Kidney (tissue), 22 donors: ENCODE measurements at places on chromosomes 3 and 15. TPM values are rescaled to one million over a fixed set of nuclear protein-coding genes. Genes with fewer than 3 reads are reported as not detected.

Gene DAZL
- total RNA-seq = not detected

Gene CLRN1
- not detected for total RNA-seq

Gene CADPS
- 0.98 TPM for total RNA-seq

Gene TMEM207
- total RNA-seq = not detected

Gene CCDC9B
- total RNA-seq = 60.0 TPM

Gene UROC1
- not detected for total RNA-seq

Gene OIP5
- total RNA-seq = 0.94 TPM

- H3K4me1 ChIP-seq = peaks cover 3% of the 10 kb centered on the region
- H3K4me3 ChIP-seq = no peak overlapping the region
- no peak for DNase-seq
- H3K27me3 ChIP-seq = no peaks in the 10 kb centered on the region
Observed at GRCh38 chr15:69417581-69417980, 3.4 kb downstream of the KIF23 start.

DNA sequence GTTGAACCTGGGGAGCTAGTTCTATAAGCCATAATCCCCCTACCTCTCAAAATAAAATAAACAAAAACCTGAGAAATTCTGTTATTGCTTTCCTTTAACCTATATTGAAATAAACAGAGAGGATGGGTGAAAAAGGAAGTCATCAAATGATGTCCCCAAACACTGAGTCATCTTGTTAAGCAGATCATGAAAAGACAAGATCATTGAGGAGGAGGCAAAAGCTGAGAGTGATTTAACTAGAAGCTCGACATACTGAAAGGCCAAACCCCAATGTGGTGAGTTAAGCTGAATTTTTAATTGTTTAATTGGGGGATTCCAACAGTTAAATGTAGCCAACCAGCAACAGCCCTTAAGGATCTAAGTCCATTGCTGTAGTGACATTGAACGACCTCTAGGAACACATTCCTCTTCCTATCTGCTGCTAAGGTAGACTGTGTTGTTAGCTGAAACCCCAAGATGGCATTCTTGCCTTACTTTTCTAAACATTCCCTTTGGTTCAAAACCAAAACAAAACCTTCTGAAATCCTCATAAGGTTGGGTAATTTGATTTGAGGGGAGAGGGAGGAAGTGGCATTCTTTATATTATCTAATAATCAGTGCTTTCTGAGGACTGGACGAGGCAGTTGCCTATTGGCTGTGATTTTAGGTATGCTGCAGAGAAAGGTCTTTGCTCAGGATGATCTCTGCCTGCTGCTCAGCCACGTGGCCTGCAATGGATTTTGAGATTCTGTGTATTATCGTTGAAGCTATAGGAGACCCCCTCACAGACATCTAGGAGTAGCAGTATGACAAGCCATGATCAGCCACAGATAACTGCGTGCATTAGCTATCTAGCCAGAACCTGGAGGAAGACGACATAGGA is 62.7 kb upstream of the BNIP2 start:
- no peaks in the 10 kb centered on the region for H3K4me1 ChIP-seq
- no peak overlapping the region for H3K27ac ChIP-seq
- DNase-seq = no peak
- H3K27me3 ChIP-seq = no peaks in the 10 kb centered on the region

- H3K27ac ChIP-seq = no peak overlapping the region
- DNase-seq = no peak
- no peaks in the 10 kb centered on the region for H3K4me1 ChIP-seq
- H3K27me3 ChIP-seq = no peaks in the 10 kb centered on the region
- no peaks in the 10 kb centered on the region for H3K36me3 ChIP-seq
Observed at GRCh38 chr15:77138167-77138522, 67.2 kb upstream of the TSPAN3 start.

DNA sequence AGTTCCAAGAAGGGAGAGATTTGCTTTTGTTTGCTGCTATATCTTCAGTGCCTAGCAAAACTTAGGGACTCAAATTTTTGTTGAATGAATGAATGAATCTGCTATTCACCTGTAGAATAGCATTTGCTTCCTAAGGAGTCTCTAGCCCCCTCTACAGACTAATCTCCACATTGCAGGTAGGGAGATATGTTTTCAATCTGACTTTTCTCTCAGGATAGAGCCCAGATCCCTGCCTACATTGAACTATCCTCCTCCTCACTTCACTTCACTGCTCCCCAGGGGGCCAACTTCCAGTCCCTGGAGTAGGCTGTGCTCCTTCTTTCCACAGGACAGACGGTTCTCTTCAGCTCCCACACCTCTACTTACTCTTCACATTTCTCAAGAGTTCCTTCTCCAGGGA is 81.9 kb upstream of the PTX3 start:
- H3K36me3 ChIP-seq = no peaks in the 10 kb centered on the region
- H3K4me3 ChIP-seq = no peak overlapping the region
- no peaks in the 10 kb centered on the region for H3K27me3 ChIP-seq
- H3K27ac ChIP-seq = no peak overlapping the region
- no peaks in the 10 kb centered on the region for H3K4me1 ChIP-seq

DNA sequence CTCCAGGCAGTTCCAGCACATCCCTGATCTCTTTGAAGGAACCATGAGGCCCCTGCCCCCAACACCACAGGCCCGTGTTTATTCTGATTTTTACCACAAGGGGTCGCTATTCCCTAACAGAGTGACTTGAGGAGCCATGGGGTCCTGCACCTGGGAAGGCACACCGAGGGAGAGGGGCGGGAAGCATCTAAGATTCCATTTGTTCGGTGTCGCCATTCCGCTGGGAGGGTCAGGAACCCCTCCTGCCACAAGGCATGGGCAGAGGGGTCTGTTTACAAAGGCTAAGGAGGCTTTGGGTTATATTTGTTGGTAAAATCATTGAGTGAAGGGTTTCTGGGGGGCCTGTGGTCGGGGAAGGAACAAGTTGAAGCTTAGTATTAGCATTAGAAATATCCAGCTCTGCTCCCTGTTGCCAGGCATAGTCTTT is 77.1 kb downstream of the WDR76 start:
- no peak overlapping the region for H3K27ac ChIP-seq
- H3K4me1 ChIP-seq = no peaks in the 10 kb centered on the region
- H3K36me3 ChIP-seq = no peaks in the 10 kb centered on the region
- no peak overlapping the region for H3K4me3 ChIP-seq

DNA sequence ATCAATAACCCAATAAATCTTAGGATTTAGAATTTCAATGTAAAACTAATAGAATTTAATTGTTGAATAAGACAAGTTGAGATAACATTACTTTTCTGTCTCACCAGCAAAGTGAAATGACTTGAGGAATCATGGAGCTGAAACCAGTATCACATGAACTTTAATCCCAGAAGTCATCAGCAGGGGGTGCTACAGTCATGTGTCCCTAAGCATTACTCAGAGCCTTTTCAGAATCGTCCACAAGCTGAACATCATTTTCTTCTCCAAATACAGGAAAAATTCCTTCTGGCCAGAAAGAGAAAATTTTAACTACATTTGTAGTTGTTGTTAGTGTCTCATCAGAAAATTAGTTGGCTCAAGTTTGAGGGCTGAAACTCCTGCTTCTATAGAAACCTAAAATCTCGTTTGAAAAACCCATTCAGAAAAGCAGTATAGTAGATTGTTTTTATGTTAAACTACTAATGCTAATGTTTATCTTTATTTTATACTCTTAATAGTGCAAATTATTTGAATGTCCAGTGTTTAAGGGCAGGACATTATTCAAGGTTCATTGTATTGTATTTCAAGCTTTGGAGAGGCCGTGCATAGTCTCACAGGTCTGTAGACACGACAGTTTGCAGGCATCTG is 384.1 kb downstream of the PLOD2 start:
- DNase-seq = peak; percentile 52
- no peaks in the 10 kb centered on the region for H3K4me1 ChIP-seq
- no peak overlapping the region for H3K4me3 ChIP-seq
- no peaks in the 10 kb centered on the region for H3K27me3 ChIP-seq
- no peaks in the 10 kb centered on the region for H3K36me3 ChIP-seq
- H3K27ac ChIP-seq = no peak overlapping the region

DNA sequence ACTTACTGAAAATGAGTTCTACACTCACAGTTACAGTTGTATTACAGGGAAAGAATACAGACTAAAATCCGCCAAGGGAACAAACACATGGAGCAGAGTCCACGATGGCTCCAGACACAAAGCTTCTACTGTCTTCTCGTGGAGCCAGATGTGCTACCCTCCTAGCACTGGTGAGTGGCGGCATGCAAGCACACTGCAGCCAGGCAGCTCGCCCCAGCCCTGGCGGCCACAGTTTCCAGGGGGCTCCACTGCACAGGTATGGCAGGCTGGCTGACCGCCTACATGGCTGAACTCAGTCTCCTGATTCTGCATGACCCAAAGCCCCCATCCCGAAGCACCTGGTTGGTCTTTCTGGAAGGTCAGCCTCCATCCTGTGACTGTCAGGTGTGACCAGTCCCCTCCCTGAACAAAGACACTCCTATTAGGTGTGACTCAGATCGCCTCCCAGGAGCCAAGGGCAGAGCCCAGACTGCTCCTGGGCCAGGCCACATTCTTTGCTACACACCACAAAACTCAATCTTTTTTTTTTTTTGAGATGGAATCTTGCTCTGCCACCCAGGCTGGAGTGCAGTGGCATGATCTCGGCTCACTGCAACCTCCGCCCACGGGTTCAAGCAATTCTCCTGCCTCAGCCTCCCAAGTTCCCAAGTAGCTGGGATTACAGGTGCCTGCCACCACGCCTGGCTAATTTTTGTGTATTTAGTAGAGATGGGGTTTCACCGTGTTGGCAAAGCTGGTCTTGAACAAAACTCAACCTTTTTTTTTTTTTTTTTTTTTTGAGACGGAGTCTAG is 51.5 kb downstream of the CFAP92 start:
- H3K36me3 ChIP-seq = no peaks in the 10 kb centered on the region
- H3K4me1 ChIP-seq = no peaks in the 10 kb centered on the region
- no peak overlapping the region for H3K27ac ChIP-seq
- H3K27me3 ChIP-seq = no peaks in the 10 kb centered on the region
- DNase-seq = no peak

GRCh38 chr15:60259469-60259868 is 138.3 kb downstream of the ANXA2 start:
- no peaks in the 10 kb centered on the region for H3K27me3 ChIP-seq
- H3K4me1 ChIP-seq = no peaks in the 10 kb centered on the region
- DNase-seq = no peak

- no peak overlapping the region for H3K4me3 ChIP-seq
- H3K4me1 ChIP-seq = no peaks in the 10 kb centered on the region
- DNase-seq = no peak
- H3K27ac ChIP-seq = no peak overlapping the region
- no peaks in the 10 kb centered on the region for H3K36me3 ChIP-seq
Observed at GRCh38 chr3:27090275-27091041, 278.7 kb downstream of the NEK10 start.

DNA sequence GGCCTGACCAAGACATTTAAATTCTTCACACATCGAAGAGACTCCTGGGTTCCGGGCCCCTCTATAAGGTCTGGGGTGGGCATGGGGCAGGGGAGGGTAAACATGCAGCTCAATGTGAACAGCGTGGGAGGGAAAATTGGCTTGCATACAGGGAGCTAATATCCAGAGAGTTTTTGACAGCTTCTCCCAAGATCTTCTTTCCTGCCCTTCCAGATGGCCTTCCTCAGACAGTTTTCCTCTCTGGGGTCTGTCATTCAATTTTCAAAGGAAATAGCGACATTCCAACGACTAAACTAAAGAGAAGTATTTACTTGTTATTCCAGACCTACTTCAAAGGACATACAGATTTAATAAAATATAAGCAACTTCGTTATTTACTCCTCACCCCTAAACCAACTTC is 1030.6 kb downstream of the MCTP2 start:
- no peak for DNase-seq
- H3K27ac ChIP-seq = peak overlapping the region; percentile 43
- no peaks in the 10 kb centered on the region for H3K36me3 ChIP-seq
- no peak overlapping the region for H3K4me3 ChIP-seq

- no peak for DNase-seq
- H3K27ac ChIP-seq = no peak overlapping the region
- no peaks in the 10 kb centered on the region for H3K36me3 ChIP-seq
- H3K4me3 ChIP-seq = no peak overlapping the region
Observed at GRCh38 chr3:107942244-107942643, 148.6 kb downstream of the CD47 start.

GRCh38 chr3:112974894-112975293 is at the start of gene CD200R1:
TSS of gene CD200R1 (minus strand) at chr3:112975103. CDS start at chr3:112974857, 246 bp downstream.
- H3K36me3 ChIP-seq = no peaks in the 10 kb centered on the region
- H3K4me3 ChIP-seq = no peak within 1 kb of the TSS
- DNase-seq = no peak
- H3K27me3 ChIP-seq = no peaks in the 10 kb centered on the region
- H3K4me1 ChIP-seq = no peaks in the 10 kb centered on the region
- no peak within 1 kb of the TSS for H3K27ac ChIP-seq

- H3K4me1 ChIP-seq = no peaks in the 10 kb centered on the region
- no peak overlapping the region for H3K4me3 ChIP-seq
- H3K36me3 ChIP-seq = no peaks in the 10 kb centered on the region
- H3K27ac ChIP-seq = no peak overlapping the region
- DNase-seq = no peak
- no peaks in the 10 kb centered on the region for H3K27me3 ChIP-seq
Observed at GRCh38 chr3:129553171-129553570, 10.2 kb downstream of the H1-8 start.

GRCh38 chr15:76904461-76905012 is 603 bp downstream of the SCAPER start:
- H3K27me3 ChIP-seq = no peaks in the 10 kb centered on the region
- H3K36me3 ChIP-seq = no peaks in the 10 kb centered on the region
- H3K4me1 ChIP-seq = peaks cover 13% of the 10 kb centered on the region
- H3K27ac ChIP-seq = peak overlapping the region; percentile 89

GRCh38 chr3:61831973-61832372 is 270.6 kb downstream of the PTPRG start:
- no peak overlapping the region for H3K27ac ChIP-seq
- H3K4me3 ChIP-seq = no peak overlapping the region
- H3K27me3 ChIP-seq = no peaks in the 10 kb centered on the region
- DNase-seq = no peak
- no peaks in the 10 kb centered on the region for H3K36me3 ChIP-seq

DNA sequence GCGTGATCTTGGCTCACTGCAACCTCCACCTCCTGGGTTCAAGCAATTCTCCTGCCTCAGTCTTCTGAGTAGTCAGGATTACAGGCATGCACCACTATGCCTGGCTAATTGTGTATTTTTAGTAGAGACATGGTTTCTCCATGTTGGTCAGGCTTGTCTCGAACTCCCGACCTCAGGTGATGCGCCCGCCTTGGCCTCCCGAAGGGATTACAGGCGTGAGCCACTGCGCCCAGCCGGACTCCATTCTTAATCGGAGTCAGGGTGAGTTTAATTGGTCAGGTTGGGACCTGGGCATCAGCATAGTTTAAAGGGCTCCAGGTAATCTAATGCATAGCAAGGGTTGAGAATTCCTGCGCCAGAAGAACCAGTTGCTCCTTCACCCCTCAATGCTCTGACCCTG is 29.2 kb downstream of the MAGEF1 start:
- no peak overlapping the region for H3K27ac ChIP-seq
- H3K4me1 ChIP-seq = peaks cover 12% of the 10 kb centered on the region
- no peak for DNase-seq
- no peaks in the 10 kb centered on the region for H3K36me3 ChIP-seq

DNA sequence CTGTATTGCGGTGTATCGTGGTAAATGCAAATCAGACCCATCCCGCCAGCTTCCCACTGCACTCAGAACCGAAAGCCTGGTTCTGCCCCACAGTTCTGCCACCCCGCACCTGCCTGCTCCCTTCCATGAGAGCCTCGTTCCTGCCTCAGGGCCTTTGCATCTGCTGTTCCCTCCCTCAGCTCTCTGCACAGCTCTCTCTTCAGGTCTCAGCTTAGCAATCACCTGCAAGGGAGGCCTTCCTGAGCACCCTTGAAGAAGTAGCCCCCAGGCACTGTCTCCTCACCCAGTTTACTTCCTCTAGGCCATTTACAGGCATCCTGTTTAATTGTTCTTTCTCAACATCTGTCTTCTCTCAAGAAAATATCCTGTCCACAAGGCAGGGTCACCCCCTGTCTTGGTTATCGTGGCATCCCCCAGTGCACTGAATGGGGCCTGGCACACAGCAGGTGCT is 13.3 kb upstream of the IQSEC1 start:
- no peaks in the 10 kb centered on the region for H3K4me1 ChIP-seq
- no peaks in the 10 kb centered on the region for H3K36me3 ChIP-seq
- no peak overlapping the region for H3K4me3 ChIP-seq
- no peak overlapping the region for H3K27ac ChIP-seq
- no peak for DNase-seq
- no peaks in the 10 kb centered on the region for H3K27me3 ChIP-seq
